ENCODE measurements at places on chromosomes 6 and 20. TPM values are rescaled to one million over a fixed set of nuclear protein-coding genes. Genes with fewer than 3 reads are reported as not detected.

GTSF1L gene
- 0.29 TPM for total RNA-seq

ANKRD6 gene
- total RNA-seq = 6.5 TPM

SASH1 gene
- 1.3 TPM for total RNA-seq

SRMS gene
- total RNA-seq = not detected

SLC26A8 gene
- total RNA-seq = not detected
